GM23248 (cell line): ENCODE measurements at places on chromosomes 5 and 9. TPM values are rescaled to one million over a fixed set of nuclear protein-coding genes. Genes with fewer than 3 reads are reported as not detected.

DNA sequence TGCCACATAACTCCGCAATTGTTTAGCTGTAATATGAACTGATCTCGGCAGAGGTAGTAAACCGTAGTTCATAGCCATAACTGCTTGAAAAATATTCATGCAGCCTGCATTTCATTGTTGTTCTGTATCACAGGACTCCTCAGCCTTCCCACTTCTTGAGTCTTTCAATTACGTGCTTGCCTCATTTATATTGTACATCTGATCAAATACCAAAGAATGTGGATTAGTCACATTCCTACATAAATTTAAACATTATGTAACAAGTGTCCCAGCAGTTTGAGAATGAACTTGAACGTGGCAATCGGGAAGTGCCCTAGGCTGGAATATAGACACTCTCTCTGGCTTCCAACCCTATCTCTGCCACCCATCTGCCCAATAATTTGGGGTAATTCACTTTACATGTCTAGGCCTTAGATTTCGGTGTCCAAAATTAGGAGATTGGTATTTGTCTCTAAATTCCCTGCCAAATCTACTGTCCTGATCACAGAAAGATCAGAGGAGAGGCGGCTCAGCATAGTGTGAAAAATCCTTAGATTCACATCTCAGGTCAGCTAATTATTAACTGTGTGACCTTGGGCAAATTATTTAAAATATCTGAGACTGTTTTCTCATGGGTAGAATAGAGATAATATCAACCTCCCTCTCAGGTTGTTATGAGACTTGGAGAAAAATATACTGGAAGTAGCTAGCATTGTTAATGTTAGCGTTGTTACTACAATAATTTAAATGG lies 215.1 kb upstream of the RFX3 start:
- peak; percentile 66 for DNase-seq

DNA sequence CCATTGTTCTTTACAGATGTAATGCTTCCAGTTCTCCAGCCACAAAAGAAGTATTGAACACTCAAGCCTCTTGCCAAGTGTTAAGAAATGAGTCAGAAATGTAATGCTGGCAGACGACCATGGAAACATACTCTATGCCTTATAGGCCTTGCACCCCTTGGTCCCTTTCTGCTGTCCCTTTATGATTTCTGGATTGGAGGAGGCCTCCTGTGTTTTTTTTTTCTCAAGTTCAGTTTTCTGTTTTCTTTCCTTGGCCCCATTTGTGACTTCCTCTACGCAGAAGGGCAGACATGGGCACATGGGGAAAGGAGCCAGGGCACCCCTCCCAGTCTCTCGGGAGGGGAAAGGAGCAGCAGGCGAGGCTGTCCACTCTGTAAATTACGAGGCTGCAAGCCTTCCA lies 53.4 kb downstream of the SNX18 start:
- DNase-seq = peak; percentile 57

DNA sequence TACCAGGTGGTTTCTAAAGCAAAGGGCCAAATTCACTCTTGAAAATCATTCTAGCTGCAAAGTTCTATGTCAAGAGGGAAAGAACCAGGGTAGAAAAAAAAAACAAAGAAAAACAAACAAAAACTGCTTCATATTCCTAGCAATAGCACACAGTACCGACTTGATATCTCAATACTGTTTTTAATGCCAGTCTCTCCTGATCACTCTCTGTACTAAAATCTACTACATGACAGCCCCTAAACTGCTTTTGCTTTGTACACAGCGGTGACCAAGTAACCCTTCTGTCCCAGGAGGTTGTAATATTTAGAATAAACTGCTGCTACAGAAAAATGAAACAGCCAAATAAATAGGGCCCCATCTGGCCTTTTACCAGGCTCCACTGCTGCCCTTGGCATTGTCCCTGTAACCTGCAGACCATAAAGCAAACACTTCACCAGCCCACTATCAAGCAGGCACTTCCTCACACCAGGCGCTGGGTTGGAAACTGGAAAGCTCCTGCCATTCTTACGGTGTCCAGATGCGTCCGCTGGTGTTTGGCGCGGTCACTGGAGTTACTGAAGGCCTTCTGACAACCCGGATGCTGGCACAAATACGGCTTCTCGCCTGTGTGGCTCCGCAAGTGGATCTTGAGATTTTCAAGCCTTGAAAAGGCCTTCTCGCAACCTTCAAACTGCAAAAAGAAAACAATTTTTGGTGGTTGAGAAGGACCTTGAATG lies 363.2 kb downstream of the GLIS3 start:
- DNase-seq = no peak

- DNase-seq = peak; percentile 75
Observed at GRCh38 chr9:3441197-3441816, 84.5 kb downstream of the RFX3 start.

- DNase-seq = peak; percentile 33
Observed at GRCh38 chr5:62310426-62311143, 4.6 kb downstream of the KIF2A start.

DNA sequence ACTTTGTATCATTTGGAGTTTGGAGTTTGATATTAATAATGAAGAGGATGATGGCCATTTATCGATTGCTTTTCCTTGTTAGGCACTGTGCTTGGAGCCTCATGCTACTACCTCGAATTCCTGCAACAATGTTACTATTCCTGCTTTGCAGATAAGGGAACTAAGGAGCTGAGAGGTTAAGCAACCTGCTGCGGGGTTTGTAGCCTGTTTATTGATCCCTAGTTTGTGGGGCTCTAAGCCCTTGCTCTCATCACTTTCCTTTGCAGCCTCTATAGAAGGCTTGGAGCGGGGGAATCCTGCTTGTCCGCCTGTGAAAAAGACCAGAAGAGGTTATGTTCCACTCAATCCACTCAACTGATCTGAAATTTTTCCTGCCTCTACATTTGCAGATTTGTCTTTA lies 15.8 kb downstream of the ARHGEF28 start:
- DNase-seq = no peak

- DNase-seq = no peak
Observed at GRCh38 chr9:73294336-73294735, 142.7 kb downstream of the ANXA1 start.

GRCh38 chr9:94639061-94639998 lies at the start of gene FBP1:
TSS of gene FBP1 (minus strand) at chr9:94639518. CDS start at chr9:94639310, 208 bp downstream.
- peak; percentile 48 for DNase-seq

DNA sequence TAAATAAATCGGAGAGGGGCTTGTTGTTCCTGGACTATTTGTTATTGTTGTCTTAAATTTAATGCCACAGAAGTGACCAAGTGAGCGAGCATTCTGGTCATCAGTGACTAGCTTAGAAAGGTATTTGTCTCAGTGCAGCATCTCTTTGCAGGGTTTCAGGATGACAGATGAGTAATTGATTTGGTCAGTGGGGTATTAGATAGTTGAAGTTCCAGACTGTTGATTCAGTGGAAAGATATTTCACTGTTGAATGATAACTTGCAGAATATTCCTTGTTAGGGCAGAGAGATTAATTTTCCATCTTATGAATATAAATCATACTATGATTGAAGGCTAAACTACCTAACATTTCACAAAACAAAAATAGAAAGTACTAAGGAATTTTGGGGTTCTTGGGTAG lies 122.4 kb downstream of the TRIO start:
- peak; percentile 92 for DNase-seq

DNA sequence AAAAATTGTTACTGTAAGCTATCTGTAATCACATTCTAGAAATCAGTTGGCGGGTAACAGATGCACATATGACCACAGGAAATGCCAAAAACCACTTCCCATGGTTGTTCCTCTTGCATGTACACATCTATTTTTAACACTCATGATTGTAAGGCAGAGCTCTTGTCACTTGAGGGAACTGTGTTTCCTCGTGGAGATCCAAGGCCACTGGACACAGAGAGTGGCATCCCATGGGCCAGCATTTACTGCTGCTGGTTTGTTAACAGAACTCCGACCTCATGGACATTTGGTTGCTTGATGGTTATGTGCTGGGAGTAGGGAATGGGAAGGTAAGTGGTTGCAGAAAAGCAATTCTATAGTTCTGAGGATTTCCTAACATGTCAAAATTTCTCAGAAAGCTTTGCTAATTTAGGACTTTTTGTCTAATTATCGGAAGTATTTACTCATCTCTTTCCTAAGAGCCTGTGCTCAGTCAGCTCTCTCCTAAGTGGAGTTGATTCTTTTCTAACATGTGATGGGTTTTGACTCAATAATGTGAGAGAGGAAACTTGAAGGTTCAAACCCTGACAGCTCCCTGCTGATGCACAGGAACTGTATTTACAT lies 202.0 kb upstream of the NR3C1 start:
- DNase-seq = no peak

GRCh38 chr5:173035904-173036707 lies 20.0 kb upstream of the CREBRF start:
- no peak for DNase-seq

- DNase-seq = peak; percentile 65
Observed at GRCh38 chr5:123119334-123119986, 30.4 kb downstream of the PRDM6 start.

- peak; percentile 90 for DNase-seq
Observed at GRCh38 chr9:76403352-76403751, 9.1 kb upstream of the RFK start.

DNA sequence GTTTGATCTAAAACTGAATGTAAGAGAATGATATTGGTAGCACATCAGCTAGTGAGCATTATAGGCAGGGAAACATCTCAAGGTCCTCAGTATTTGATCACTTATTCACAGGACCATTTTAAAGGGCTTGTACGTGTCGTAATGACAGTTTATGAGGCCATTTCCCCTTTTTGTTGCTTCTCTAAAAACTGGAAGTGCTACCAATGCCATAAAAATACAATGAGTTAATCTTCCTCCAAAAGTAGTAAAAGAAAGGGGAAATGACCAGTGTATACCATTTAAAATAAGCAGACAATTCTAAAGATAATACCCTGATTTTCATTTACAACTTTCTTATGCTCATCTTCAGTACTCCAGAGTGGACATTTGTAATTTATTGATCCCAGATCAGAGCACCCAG lies 285.8 kb upstream of the PCSK5 start:
- DNase-seq = no peak

DNA sequence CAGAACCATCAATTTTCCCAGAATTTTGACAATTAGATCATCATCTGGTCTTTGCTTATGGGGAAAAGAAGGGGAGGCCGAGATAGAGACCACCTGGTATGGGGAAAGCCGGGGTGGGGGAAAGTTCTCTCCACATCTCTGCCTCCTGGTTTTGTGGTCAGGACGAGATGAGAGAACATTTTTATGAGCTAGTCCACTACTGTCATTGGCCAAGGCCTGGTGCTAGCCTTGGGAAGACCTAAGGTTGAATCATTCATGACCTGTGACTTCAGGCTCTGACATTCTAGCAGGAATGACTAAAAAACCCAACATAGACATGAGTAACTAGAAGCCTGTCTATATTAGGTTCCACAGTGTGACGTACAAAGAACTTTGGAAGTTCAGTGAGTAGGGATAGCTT lies 135.2 kb downstream of the PTTG1 start:
- DNase-seq = peak; percentile 65

The TAF11L10 gene
- not detected in 2 replicates for total RNA-seq

The DRD1 gene
- total RNA-seq = not detected in 2 replicates

The ZFR gene
- total RNA-seq = 110 and 124 TPM in 2 replicates

The PCDHAC2 gene
- not detected in 2 replicates for total RNA-seq

The LPAR1 gene
- total RNA-seq = 90.3 and 90.8 TPM in 2 replicates

The C9 gene
- total RNA-seq = not detected in 2 replicates

The OSTF1 gene
- 34.9 and 42.4 TPM in 2 replicates for total RNA-seq

The RANBP17 gene
- total RNA-seq = 3.8 and 5.6 TPM in 2 replicates

The NXNL2 gene
- total RNA-seq = 3.1 TPM in 1 of 2 replicates, not detected in the other

The SREK1IP1 gene
- 7.3 and 16.2 TPM in 2 replicates for total RNA-seq

The SLIT3 gene
- 49.4 and 61.9 TPM in 2 replicates for total RNA-seq
